D721Med (cell line): ENCODE measurements at places on chromosomes 2 and 18.

DNA sequence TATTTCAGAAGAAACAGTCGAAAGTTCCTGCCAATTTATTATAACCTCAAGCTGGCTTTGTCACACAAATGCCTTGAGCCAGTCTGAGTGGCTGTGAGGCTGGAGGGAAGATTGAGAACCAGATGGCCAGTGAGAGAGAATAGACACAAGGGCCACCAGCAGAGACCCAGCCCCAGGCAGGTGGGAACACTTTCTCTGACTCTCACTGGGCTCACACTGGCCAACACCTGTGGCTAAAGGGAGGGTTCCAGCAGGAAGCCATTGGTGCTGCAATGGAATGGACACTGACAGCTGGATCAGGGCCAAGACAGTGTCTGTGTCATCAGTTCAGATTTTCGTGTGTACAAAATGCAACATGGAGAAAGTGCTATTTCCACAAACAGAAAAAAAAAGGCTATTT is 29.9 kb downstream of the LOXHD1 start:
- no peak for DNase-seq

DNA sequence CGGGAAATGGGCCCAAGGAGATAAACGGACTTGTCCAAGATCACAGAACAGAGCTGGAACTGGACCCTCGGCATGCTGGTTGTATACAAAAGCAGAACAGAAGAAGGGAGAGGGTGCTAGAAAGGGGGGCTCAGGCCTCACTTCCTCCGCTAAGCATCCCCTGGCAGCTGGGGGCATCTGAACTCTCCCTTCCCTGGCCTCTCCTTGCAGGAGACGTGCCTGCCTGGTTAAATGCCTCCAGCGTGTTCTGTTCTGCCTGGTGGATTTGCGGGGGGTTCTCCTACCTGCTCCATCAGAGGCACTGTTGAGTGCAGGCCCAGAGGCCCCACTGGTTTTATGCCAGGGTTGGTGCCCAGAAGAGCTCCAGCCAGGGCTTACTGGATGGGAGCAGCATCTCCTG is 124.7 kb downstream of the ZFP36L2 start:
- DNase-seq: no peak

DNA sequence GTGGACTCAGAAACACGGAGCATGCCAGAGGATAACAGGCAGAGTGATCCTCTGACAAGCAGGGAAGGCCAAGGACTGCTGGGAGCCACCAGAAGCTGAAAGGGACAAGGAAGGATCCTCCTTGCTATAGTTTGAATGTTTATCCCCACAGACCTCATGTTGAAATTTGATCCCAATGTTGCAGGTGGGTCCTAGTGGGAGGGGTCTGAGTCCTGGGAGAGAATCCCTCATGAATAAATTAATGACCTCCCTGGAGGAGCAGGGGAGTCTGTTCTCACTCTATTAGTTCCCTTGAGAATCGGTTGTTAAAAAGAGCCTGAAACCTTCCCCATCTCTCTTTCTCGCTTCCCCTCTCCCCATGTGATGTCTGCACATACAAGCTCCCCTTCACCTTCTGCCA is 124.4 kb downstream of the FBXO15 start:
- no peak for DNase-seq

- no peak for DNase-seq
Observed at GRCh38 chr18:13993730-13994129, 78.4 kb upstream of the MC2R start.

GRCh38 chr2:58378152-58378551 is 137.0 kb upstream of the FANCL start:
- no peak for DNase-seq

GRCh38 chr2:206245265-206245672 is 29.2 kb upstream of the ZDBF2 start:
- DNase-seq: no peak

DNA sequence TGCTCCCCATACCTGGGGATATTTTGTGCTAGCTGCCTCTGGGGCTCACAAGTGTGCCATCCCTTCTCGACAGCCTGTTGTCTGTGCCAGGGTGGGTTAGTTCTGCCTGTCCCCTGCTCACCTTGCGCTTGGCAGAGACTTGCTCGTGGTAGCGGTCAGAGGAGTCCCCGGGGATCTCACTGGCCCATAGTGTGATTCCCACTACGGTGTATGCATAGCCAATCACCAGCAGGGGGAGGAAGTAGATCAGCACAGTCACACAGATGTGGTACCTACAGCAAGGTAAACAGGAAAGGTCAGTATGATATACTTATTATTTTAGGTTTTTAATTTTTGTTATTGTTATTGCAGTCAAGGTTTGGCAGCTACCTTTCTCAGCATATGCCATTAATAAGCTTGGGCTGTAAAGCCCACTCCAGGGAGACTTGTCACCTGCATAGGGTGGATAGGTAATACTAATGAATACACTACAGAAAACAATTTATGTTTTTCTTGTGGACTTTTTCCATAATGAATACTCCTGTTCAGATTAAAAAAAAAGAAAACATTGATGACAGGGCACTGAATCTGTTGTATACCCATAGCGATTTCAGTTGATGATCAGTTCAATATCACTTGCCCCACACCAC is 95.2 kb downstream of the POLE4 start:
- DNase-seq: peak; percentile 21

- DNase-seq: no peak
Observed at GRCh38 chr2:74935975-74936391, 22.5 kb upstream of the POLE4 start.
